ENCODE measurements at places on chromosomes 12 and 14. TPM values are rescaled to one million over a fixed set of nuclear protein-coding genes. Genes with fewer than 3 reads are reported as not detected.

The EVL gene
- 309 TPM for total RNA-seq

The OR4N2 gene
- total RNA-seq = not detected

The ADAMTS20 gene
- total RNA-seq = not detected

The SINHCAF gene
- total RNA-seq = 276 TPM

The LMO3 gene
- not detected for total RNA-seq

The HAL gene
- 0.37 TPM for total RNA-seq

The AMIGO2 gene
- 11.6 TPM for total RNA-seq

The KRT71 gene
- total RNA-seq = not detected

The ANKS1B gene
- total RNA-seq = 2.8 TPM

The FAM186B gene
- total RNA-seq = 0.62 TPM

The SMCO3 gene
- not detected for total RNA-seq

The MMP17 gene
- 0.39 TPM for total RNA-seq

The MIA2 gene
- total RNA-seq = 23.8 TPM

The TXNDC16 gene
- total RNA-seq = 4.8 TPM

The E2F7 gene
- total RNA-seq = 16.9 TPM

The GPR65 gene
- total RNA-seq = 8.0 TPM

The AQP6 gene
- total RNA-seq = not detected

The RPGRIP1 gene
- total RNA-seq = not detected

The MDP1 gene
- total RNA-seq = 12.9 TPM

The EIF4B gene
- total RNA-seq = 463 TPM

The TCTN2 gene
- total RNA-seq = 3.0 TPM

The RNASE7 gene
- total RNA-seq = not detected

The TMEM229B gene
- total RNA-seq = 1.7 TPM

The PDE6H gene
- not detected for total RNA-seq

The CCDC197 gene
- not detected for total RNA-seq

The KRT83 gene
- not detected for total RNA-seq

The ACTN1 gene
- total RNA-seq = 27.9 TPM

The PAWR gene
- total RNA-seq = 4.0 TPM

The PDE3A gene
- total RNA-seq = not detected

The CFAP73 gene
- total RNA-seq = 0.17 TPM

The BAG5 gene
- 33.8 TPM for total RNA-seq

The DCN gene
- not detected for total RNA-seq

The CHST11 gene
- 69.8 TPM for total RNA-seq

The TCL1B gene
- not detected for total RNA-seq

The TAS2R7 gene
- not detected for total RNA-seq

The SERPINA9 gene
- total RNA-seq = not detected

The TMEM30B gene
- 0.26 TPM for total RNA-seq

The CD163L1 gene
- not detected for total RNA-seq

The RHOJ gene
- total RNA-seq = not detected

The GPR84 gene
- total RNA-seq = 2.3 TPM

The ALKBH1 gene
- total RNA-seq = 16.3 TPM

The RBP5 gene
- not detected for total RNA-seq

Data from activated T-helper 1 cell treated with anti-CD3 and anti-CD28 coated beads, Interleukin-12 subunit alpha, Interleukin-12 subunit beta, Interleukin-2, Interleukin-4 antibody, amounts not matched to agents 30 ng/mL and 10 ng/mL and 1 ng/mL, durations not matched to agents 14 hours and 24 hours and 36 hours (primary cell).